Right renal cortex interstitium (tissue), 3 donors: ENCODE measurements at places on chromosomes 4 and X.

DNA sequence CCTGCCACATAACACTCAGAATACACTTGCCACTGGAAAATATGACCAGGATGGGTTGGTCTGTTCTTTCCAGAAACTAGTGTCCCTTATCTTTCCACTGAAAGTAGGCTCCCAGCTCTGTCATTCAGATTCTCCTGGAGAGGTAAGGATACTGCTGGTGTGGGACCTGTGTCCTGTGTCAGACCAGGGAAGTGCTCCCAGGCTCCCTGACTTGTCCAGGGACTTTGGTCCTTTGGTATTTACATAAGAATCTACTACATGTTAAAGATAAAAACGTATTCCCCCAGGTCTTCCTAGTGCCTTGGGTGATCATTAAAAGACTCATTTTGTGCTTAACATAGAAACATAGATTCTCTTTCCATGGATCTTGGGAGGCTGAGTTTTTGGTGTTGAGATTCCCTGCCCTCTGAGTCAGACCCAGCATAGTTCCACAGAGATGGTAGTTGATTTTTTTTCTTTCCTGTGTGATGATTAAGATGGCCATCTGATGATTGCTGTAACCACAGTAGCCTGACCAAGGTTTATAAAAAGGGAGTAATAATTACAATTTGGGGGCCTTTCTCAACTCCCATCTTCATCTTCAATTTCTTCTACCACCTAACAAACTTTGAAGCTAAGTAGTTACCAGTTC is 159.8 kb upstream of the JADE1 start:
- no peak for DNase-seq

- no peak for DNase-seq
Measured at GRCh38 chrX:137858106-137858505, 292.2 kb downstream of the ZIC3 start.

- DNase-seq: no peak
Measured at GRCh38 chrX:83469551-83469950, 38.5 kb upstream of the POU3F4 start.

- DNase-seq: no peak
Measured at GRCh38 chr4:1874201-1874600, 3.0 kb downstream of the NSD2 start.

DNA sequence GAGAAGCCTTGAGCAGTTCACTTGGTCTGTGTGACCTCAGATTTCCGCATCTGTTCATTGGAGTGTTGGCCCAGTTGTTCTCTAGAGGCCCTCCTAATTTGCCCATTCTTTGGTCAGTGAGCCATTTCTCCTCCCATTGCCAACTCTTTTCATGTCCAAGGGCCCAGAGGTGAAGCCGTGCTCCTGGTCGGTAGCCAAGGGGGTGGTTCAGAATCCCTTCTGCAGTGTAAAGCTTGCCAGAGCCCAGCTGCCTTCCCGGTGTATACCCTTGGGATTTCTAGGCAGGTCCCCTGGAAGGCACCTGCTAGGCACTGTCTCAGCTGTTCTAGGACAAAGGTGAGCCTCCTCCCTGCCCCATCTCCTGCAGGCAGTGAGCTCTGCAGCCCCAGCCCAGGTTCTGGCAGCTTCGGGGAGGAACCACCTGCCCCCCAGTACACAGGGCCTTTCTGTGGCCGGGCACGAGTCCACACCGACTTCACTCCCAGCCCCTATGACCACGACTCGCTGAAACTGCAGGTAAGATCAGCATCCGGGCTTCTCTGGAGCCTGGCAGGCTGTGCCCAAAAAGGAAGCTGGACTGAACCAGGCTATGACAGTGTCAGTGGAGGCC is 12.3 kb downstream of the SASH3 start:
- DNase-seq: no peak
